T follicular helper cell (primary cell): ENCODE measurements at places on chromosomes 12 and 14.

GRCh38 chr14:94058674-94059138 lies 22.3 kb downstream of the DDX24 start:
- no peak for DNase-seq

- no peak for DNase-seq
Observed at GRCh38 chr12:122100568-122100967, 22.0 kb downstream of the MLXIP start.

DNA sequence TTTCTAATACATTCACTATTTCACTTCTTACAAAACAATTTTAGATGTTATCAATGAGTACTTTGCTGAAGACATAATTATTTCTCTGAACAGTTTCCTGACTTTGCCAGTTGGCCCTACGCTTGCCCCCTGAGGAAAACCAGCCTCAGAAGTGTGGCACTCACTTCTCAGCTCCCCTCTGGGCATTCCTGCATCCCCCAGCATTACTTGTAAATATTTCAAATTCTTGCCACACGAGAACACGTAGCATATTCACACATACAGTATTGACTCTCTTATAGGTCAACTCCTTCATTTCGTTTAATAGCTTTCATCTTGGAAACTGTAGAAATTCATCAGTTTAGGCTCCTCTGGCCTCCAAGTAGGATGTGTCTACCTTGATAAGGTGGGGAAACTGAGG lies 65.2 kb downstream of the OTX2 start:
- no peak for DNase-seq

DNA sequence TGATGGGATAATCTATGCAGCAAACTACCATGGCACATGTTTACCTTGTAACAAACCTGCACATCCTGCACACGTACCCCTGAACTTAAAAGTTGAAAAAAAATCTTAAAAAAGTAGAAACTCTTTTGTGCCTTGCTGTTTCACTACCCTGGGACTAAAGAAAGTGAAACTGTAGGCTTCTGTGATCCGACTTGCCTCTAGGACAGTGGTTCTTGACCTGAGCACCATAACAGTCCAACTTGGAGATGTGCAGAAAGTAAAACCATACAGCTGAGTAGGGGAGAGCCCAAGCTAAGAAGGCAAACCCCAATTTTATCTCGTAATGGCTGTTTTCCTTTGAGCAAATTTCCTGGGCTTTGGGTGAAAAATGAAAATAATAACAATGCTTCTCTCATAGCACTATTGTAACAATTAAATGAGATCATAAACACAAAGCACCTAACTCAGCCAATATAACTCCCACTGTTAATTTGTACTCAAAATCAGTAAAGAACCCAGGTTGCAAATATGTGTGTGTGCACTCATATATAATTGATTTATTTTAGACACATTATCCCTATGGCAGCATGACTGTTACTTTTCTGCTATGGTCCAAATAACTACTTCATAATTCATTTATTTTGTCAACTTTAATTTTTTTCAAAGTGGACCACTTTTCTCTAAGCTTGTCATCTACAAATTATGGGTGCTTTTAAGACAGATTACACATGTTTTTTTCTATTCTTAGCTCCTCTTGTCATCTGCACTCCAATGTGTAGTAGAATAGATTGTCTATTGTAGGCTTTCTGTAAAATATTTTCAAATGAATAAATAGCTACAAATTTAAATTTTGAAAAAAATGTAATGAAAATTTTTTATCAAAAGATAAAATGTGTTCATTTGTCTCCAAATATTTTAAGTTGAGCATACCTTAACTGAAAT lies 334.9 kb downstream of the BTG1 start:
- DNase-seq: no peak

DNA sequence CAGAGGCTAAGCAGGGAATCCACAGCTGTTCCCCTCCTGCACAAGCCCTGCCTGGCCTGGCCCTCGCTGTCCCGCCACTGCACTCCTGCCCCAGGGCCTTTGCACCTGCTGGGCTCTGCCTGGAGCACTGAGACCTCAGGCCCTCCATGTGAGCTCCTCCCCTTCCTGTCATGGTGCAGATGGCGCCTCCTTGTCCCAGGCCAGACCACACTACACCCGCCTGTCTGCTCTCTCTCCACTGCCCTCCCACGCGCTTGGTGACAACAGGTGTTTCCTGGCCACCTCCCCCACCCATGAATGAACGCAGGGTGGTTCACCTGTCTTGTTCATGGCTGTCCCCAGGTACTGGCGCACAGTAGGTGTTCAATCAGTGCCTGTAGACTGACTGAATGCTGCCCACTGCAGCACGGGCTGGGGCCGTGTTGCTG lies 82.9 kb downstream of the NCOR2 start:
- no peak for DNase-seq

GRCh38 chr12:102682366-102683289 lies 202.3 kb upstream of the IGF1 start:
- no peak for DNase-seq

- no peak for DNase-seq
Observed at GRCh38 chr12:3976351-3976938, 103.2 kb upstream of the PARP11 start.

DNA sequence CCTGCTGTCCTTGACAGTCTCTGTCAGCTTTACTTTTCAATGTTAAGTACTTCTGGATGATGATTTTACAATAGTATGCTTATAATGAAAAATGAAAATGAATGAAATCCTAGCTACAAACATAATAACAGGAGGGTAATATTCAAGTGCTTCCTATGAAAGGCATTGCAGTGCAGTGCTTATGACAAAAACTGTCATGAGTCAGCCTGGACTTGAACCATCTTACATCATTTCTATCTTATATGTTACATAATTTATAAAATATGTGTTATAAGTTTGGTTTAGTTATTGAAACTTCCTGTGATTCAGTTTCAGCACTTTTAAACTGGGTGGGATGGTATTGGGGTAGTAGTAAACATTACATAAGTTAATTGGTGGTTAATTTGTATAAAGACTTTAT lies 451.7 kb downstream of the TMEM117 start:
- no peak for DNase-seq

GRCh38 chr12:90303771-90304170 lies 595.1 kb upstream of the ATP2B1 start:
- no peak for DNase-seq

- DNase-seq: no peak
Observed at GRCh38 chr14:100325958-100326357, 2.8 kb downstream of the SLC25A47 start.

DNA sequence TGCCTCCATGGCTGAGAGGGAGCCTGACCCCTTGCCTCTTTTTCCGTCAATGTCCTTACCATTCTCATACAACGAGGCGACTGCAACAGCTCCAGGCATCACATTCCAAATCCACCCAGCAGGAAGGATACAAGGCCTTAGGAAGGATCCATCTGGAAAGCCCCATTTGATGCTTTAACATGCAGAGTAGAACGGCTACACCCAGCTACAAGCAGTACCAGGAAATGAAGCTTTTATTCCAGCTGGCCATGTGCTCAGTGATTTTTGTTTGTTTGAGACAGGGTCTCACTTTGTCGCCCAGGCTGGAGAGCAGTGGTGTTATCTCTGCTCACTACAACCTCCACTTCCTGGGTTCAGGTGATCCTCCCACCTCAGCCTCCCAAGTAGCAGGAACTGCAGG lies 124.8 kb downstream of the TMEM132D start:
- DNase-seq: no peak

GRCh38 chr12:29782871-29783772 lies 620 bp downstream of the TMTC1 start:
- DNase-seq: no peak

DNA sequence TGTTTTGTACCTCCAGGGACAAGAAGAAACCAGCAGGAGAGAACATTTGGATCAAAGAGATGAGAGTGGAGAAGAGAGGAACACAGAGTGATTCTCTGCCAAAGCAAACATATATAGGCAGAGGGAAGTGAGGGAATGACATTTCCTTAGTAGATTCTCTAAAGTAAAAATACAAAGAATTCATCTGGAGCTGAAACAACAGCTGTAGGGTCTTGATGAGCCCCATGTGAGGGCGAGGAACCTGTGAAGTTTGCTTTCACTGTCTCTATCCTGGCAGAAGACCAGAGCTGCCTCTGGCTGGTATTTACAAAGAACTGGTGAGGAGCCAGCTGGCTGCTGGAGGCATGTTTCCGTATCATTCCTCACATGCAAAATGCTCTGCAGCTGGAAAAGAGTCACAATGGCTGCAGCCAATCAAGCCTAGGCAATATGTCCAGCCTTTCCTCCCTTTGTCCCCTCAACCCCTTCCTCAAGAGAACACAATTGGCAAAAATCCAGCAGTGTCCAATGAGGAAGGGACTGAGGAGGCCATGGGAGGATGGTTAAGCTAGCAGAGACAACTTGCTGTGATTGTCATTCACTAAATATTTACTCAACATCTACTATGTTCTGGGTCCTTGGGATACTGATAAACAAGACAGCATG lies 122.5 kb downstream of the PHLDA1 start:
- no peak for DNase-seq

- no peak for DNase-seq
Observed at GRCh38 chr12:591167-592023, 71.8 kb downstream of the NINJ2 start.

GRCh38 chr12:6967651-6968100 lies 2.8 kb downstream of the PHB2 start:
- no peak for DNase-seq

DNA sequence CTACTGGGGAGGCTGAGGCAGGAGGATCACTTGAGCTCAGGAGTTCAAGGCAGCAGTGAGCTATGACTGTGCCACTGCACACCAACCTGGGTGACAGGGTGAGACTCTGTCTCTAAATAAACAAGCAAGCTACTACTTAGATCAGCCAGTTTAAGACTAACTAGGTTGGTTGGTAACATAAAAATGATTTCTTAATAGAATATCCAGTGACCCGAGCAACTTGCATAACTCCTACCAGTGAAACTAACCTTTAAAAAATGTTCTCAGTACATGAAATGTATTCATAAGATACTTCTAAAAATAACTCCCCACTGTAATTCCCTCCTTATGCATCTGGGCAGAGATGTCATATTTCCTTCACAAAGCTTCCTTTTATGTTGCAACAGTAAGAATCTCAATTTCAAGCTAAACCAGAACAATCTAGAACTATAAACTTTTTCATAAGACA lies 15.9 kb downstream of the TAOK3 start:
- DNase-seq: no peak

DNA sequence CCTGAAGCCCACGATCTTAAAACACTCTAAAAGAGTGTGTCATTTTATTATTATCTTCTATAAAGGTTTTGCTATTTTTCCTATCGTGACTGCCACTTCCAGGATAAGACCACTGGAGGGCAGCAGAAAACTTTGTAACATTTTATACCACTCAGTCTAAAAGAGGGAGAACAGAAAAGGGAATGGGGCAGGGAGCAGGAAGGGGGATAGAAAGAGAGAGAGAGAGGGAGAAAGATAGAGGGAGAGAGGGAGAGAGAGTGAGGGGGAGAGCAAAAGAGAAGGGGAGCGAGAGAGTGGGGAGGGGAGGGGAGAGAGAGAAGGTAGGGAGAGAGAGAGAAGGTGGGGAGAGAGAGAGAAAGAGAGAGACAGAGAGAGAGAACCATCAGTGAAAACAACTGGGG lies 2.0 kb upstream of the ART4 start:
- peak; percentile 19 for DNase-seq

GRCh38 chr12:27972721-27973120 lies at the start of gene PTHLH:
TSS of gene PTHLH (minus strand) at chr12:27972733. CDS start at chr12:27969494, 3,239 bp downstream.
- no peak for DNase-seq

DNA sequence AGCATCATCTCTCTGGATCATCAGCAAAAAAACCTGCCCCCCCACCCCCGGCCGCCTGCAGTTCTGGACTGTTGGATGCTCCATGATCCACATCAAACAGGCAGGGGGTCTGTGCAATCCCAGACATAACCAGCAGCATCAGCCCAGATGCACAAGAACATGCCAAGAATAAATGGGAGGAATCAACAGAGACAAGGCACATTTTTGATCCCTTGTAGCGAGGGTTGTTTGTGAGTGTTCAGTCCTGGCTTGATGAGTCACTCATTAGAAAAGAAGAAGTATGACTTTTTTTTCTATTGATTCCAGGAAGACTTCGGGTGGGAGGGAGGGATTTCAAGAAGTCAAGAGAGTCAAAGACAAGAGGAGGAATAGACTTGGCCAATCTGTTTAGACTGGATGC lies 244.2 kb downstream of the KSR2 start:
- DNase-seq: no peak

DNA sequence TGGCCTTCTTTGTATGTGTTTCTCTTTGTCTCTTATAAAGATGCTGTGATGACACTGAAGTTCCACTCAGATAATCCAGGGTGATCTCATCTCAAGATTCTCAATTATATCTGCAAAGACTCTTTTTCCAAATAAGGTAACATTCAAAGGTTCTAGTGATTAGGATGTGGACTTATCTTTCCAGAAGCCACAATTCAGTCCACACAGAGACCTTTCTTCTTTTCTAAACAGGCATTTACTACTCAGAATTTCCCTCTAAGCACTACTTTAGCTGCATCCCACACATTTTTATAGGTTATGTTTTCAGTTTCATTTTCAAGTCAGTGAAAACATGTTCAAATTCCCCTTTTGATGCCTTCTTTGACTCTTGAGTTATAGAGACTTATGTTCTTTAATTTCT lies 9.0 kb upstream of the NKX2-1 start:
- DNase-seq: no peak

GRCh38 chr14:96235426-96235825 lies 20.6 kb upstream of the BDKRB1 start:
- DNase-seq: no peak

DNA sequence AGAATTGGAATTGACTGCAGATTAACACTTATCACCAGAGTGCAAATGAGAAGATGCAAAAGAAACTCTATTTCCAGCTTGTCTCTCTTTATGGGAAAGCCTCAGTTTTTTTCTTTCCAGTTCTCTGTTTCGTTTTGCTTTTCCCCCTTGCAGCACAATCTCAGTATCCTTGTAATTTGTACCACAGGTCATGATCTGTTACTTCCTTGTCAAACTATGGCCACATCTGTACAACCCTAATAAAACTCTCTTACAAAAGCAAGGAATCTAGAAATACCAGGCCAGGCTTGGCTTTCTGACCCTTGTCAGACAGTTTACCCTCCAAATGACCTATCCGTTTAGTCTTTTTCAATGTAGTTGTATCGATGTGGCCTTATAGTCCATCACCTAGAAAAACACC lies 33.9 kb downstream of the MYBPC1 start:
- no peak for DNase-seq

- no peak for DNase-seq
Observed at GRCh38 chr14:104098272-104099095, 13.0 kb downstream of the ASPG start.

GRCh38 chr12:111430433-111431353 lies 25.0 kb downstream of the SH2B3 start:
- peak; percentile 61 for DNase-seq
